ENCODE measurements at places on chromosomes 7 and 10.

DNA sequence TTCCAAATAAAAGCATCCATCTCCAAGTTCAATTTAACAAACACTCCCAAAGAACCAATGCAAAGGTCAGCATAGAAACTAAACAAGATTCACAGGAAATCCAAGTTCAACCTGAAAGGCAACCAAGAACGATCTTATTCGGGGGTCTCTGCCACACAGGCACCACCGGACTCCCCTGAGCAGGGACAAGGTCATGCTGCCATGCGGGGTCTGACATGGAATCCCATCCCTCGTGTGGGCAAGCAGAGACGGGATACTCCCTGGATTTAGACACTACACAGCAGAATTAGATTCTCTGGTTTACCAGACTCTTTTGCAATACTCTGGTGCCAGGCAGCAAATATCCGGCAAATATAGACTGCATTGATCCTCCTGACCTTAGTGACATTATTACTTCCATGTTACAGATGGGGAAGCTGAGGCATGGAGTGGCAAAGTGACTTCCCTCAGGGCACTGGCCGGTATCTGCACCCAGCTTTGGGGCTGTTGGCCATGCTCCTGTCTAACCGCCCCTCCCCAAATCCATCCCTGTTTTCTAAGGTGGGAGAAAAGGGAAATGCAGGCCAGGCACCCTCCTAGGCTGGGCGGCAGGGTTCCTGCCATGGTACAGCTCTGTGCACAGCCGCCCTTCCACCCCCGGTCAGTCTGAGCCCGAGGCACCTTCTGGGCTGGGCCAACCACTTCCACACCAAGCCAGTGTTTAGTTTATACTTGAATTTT lies 111.8 kb downstream of the VIPR2 start:
- no peak for DNase-seq

GRCh38 chr7:3246127-3246526 lies 54.9 kb upstream of the SDK1 start:
- DNase-seq: no peak

DNA sequence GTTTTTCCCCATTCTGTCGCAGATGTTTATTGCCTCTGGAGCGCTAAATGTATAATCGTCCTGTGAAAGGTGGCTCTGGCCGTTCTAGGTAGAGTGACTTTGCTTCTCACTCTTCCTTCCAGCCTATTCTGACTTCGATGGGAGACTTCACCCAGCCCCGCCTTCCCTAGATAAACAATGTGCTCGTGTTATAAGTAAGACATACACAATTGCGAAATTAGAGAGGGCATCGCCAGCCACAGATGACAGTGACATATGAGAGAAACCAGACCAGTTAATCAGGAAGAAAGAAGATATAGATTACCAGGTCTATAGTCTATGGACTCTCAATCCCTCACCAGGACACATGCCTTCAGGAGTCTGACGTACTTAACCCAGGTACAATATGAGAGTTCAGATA lies 1050.5 kb upstream of the AUTS2 start:
- DNase-seq: no peak

DNA sequence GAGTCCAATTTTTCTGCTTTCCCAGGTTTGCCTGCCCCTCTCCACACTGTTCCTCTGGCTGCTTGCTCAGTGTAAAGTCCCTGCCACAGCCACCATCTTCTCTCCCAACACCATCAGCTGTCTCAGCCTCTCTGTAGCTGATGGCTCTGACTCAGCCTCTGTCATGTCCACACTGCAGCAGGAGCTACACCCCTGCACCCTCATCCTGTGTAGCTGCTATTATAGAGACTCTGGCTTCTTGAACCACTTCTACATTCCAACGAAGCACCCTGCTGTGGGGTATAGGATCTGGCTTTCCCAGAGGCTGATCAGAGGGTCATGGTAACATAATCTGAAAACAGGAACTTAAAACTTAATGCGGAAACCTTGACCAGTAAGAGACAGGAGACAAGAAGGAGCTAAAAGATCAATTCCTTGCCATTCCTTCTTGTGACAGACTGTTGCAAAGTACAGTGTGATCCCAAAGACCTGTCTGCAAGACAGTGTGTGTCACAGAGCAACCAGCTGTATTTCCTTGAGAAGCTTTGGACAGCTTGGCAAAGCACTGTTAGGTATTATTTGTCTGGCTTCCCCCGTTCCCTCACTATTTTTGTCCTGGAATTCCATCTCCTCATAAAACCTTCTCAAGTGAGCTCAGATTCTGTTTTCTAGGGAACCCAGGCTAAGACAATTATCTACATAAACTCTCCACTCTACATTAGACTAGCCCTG lies 42.3 kb downstream of the NRCAM start:
- DNase-seq: no peak

DNA sequence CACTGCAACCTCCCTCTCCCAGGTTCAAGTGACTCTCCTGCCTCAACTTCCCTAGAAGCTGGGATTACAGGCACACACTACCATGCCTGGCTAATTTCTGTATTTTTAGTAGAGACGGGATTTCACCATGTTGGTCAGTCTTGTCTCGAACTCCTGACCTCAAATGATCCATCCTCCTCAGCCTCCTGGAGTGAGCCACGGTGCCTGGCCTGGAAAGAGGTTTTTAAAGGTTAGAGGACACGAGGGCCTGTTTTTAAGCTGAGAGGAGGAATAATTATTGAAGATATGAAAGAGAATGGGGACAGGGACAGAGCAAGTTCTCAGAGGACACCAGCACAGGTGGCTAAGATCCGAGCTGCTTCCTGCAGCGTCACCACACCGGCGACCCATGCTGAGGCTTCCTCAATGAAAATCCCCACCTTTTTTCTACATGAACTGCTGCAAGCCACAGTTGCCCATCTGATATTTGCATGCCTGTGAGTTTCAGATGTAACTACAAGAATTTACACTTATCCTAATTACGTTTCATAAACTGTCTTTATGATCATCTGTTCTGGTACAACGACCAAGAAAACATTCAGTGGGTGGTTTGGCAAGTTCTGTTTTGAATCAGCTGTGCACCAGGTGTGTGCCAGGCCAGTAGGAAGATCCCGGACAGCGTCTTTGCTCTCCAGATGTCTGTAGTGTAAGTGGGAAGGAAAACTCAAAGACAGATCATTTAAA lies 76.0 kb downstream of the HIP1 start:
- DNase-seq: no peak

DNA sequence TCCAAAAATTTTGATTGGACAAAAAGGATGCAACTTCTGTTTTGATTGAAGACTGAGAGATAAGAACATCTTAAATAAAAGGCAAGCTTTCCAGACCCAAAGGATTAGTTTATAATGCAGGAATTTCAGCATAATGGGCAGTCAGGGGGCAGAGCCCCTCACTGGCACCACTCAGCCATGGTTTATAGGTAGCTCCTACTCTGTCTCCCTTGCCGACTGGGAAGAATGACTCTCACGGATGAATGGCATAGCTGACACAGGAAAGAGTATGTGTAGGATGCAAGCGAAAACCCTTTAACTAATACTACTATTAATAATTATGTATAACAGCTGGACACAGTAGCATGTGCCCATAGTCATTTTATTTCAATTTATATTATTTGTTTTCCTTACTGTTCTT lies 53.3 kb downstream of the GALNT11 start:
- no peak for DNase-seq

- peak; percentile 30 for DNase-seq
Observed at GRCh38 chr7:37826825-37827224, 21.6 kb upstream of the NME8 start.

Measured in inflammatory macrophage treated with lipopolysaccharide for 4 hours (primary cell).